GM23338 (cell line): ENCODE measurements at places on chromosomes 4 and X.

DNA sequence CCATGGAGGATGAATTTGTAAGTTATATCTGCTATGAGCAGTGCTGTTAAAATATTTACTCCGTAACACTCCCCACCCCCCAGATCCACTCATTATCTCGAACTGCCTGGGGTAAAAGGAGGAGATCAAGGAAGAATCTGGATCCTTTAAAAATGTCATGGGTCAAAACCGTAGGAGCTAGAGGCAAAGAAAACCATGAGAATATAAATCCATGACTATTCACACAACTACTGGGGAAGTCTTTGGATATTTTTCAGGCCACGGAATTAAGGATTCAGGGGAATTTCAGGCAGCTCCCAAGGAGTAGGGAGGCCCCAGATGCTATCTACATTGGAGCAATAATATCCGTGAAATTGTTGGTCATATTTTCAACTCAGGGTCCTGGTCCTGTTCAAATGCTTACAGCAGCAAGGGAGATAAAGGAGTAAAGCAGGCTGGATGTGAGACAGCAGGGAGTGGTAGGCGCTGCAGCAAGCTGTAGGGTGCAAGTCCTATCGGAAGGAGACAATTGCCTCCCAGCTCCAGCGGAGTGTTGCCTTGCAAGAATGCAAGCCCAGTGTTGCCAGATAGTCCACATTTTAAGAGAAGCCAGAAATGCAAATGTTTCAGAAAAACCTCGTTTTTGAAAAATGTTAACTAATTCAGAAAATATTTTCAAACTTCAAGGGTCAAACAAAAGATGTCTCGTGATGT is 116.2 kb upstream of the KIT start:
- DNase-seq = no peak

GRCh38 chr4:72846280-72847111 is 223.0 kb downstream of the COX18 start:
- DNase-seq = peak; percentile 84

DNA sequence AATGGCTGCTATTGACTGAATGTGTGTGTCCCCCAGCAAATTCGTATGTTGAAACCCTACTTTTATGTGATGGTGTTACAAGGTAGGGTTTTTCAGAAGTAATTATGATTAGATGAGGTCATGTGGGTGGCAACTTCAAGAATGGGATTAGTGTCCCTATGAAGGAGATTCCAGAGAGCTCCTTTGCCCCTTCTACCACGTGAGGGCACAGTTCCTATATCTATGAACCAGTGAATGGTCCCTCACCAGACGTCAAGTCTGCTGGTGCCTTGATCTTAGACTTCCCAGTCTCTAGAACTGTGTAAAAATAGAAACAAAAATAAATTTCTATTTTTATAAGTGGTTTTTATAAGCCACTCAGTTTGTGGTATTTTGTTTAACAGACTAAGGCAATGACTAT is 1137.6 kb upstream of the IGFBP7 start:
- peak; percentile 53 for DNase-seq

- no peak for DNase-seq
Measured at GRCh38 chr4:2667428-2667827, 88.7 kb downstream of the TNIP2 start.

DNA sequence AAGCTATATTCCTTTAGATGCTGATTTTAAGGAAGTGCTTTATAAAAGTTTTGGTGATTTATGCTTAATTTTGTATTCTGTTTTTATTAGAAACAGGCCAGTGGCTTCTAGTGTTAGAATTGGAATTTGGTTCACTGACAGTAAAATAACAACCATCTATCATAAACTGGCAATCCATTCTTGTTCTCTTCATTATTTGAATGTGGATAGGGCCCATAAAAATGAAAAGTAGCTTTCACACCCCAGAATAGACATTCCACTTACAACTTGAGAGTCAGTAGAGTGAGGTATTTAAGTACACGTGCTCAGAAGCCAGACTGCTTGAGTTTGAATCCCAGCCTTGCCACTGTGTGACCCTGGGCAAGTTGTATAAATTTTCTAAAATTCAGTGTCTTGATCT is 232.4 kb upstream of the CTSO start:
- DNase-seq = no peak

DNA sequence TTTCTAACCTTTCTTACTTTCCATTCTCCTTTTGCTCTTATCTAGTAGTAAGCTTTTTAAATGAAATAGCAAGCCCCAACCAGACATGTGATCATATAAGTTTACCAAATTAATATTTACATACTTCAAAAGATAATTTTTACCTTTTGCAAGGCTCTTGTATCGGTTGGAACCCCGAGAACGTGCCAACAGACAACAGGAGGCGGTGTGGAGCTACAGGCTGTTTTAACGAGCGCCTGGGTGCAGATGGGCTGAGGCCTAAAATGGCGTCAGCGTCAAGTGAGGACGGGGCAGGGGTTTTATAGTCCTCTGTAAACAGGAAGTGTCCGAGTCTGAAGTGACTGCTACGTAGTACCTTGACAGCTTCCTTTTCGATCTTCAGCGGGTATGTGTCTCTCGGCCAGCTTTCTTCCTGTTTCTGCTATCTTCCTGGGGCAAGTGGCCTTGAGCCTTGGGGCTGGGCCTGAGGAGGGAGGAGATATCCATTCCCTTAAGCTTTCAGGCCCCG is 342.7 kb downstream of the GALNTL6 start:
- no peak for DNase-seq

DNA sequence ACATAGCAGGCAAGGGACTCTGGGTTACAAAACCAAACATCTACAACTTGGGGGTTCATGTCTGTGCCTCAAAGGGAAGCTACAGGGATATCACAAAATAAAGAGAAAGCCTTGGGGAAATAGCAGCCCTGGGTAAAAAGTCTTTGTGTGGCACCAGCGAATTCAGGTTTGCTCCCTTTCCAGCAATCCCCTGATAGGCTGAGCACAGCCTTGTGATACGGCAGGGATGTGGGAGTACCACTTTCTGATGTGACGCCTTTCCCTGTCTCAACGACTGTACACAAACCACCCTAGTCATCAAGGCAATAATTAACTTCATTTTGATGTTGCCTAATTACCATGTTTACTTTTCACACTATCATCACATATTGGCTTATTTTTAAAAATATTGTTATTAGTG is 164.9 kb downstream of the LDB2 start:
- DNase-seq = no peak

DNA sequence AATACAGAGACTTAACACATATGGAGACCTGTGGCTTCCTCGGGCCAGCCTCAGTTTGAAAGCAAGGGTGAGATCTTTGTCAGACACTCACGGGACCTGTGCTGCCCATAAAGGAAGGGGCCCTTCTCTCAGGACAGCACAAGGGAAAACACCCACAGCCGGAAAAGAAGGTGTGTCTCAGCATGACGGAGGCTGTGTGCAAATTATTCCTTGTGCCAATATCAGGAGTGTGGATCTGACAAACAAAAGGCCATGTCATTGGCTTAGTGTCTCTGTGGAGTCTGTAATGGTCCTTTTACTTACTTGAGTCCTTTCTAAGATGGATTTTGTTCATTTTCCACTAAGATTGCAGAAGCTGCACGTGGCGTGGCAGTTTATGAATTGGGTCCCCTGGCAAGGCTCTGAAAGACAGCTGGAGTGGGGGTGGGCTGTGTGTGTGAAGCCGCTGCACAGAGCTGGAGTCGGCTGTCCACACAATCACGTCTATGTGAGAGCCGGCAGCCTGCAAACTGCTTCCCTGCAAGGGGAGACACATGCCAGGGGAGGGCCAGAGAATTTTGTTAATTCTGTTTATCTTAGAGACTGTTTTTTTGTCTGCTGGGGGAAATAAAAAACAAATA is 1.9 kb downstream of the ENPP6 start:
- DNase-seq = no peak

DNA sequence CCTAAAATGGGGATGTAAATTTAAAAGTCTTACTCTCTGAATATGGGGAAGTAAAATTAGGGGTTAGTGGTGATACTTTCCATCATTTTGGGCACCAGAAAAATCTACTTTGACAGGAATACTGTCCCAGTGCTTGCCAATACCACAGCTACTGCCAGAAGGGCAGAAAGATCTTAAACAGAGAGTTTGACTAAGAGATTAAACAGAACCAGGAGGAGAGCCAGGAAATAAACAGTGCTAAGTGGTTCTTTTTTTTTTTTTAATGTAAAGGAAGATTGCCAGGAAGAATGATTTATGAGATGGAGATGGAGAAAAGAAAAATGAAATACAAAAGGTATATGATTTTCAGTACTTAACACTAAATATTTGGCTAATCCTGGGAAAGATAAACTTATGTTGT is 126.8 kb downstream of the RTL3 start:
- no peak for DNase-seq

DNA sequence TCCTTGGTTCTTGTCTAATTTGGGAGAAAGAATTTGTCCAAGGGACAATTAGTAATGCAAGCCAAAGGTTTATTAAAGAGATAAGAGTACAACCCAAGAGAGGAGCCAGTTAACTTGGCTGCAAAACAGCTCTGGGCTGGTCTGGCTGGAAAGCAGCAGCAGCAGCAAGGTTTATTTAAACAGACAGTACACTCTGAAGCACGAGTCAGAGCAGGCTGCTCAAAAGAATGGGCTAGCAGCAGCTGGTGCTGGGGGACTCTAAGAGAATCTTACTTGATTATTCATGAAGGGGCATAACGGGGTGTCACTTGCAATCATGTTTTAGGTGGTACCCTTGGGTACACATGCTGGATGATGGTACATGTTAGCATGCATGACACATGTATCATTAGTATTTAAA is 17.1 kb upstream of the CT47C1 start:
- no peak for DNase-seq

DNA sequence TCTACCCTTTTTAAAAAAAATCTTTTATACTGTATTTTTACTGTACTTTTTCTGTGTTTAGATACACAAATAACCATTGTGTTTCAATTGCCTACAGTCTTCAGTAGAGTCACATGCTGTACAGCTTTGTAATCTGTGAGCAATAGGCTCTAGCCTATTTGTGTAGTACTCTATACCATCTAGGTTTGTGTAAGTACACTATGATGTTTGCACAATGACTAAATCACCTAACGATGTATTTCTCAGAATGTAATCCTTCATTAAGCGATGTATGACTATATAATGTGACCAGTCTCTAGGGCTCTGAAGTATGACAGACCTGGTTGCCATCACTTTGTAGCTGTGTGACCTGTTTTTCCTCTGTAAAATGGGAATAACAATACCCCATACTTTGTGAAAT is 14.2 kb upstream of the DCAF4L1 start:
- no peak for DNase-seq

DNA sequence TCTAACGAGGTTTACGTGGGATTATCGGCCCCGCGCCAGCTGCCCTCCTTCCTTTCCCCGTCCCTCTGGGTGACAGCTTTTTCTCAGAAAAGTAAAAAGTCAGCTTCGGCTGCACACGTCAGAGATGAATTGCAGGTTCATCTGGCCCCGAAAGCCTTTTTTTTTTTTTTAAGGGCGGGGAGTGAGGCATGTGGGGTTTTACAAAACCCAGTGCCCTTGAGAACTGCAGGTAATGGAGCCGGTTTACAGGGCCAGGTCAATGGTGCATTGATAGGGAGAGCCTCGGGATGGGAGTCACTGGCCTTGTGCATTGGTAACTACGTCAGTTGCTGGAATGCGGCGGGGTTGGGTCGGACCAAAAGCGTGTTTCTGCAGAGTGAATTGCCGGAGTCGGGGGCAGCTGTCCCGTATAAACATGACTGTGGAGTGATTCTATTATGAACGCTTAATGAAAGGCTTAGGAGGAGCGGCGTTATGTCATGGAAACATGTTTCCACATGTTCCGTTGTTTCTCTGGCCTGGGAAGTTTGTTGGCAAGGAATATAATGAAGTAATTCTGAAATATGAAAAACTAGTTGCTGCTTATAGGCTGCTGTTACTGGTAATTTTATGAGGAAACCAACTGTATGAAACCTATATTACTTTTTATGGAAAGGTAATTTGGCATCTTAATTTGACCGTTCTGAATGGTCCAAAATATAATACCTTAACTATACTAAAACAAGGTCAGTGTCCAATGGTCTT is 1.1 kb downstream of the HSPA4L start:
- peak; percentile 69 for DNase-seq

DNA sequence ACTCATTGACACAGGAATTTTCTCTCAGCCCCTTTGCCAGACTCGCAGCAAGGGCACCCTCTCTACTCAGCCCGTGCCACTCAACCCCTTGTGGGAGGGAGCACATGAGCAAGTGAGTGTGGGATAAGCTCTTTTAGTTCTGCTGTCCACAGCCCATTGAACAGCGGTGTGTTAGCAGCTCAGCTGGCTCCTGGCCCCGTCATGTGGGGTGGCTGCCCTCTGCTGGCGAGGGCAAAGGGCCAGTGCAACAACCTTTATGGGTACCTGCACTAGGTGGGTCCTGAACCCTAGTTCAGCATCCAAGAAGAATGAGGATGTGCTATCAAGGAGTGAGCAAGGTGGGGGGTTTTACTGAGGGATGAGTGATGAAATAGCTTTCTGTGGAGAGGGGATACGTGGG is 85.0 kb upstream of the ZNF81 start:
- DNase-seq = peak; percentile 59
